ENCODE measurements at places on chromosomes 12 and 14.

DNA sequence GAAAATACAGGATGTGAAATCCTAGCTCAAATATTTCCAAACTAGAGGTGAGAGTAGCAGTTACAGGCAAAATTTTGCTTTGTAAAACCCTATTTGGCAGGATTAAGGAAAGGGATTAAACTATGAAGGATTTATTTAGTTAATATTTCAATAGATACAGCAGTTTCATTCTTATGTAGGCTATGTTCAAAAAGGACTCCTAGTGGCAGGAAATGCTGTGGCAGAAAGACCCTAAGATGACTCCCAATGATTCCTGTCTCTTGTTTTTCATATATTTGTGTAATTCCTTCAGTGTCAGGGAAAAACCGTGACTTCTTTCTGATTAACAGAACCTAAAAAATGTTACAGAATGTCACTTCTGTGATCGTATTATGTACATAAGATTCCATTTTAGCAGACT, 299.5 kb upstream of the RPL10L start:
- no peak for DNase-seq

DNA sequence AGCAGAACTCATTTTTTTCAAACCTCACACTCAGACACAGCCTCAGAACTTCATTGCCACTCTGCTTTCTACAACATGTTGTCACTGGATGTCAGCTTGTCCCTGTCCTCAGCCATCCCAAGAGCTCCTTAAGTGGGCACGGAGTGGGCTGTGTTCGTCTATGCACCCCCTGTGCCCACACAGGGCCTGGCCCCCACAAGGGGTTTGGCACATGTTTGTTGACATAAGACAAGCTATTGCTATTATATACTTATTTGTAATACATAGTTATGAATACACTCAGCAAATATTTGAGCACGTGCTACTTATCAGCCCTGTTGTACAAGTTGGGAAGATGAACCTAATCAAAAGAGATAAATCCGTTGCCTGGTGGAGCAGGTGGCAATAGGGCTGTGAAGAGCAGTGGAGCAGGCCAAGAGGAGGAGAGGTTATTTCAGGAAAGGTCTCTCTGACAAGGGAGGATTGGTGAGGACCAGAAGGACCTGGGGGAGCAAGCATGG, 4.3 kb upstream of the BDKRB1 start:
- no peak for DNase-seq

GRCh38 chr14:56797569-56798446, 12.5 kb downstream of the OTX2 start:
- no peak for DNase-seq

- no peak for DNase-seq
These were observed 2.3 kb upstream of the M6PR start for GRCh38 chr12:8951744-8952143.

Measured in NCI-H1436 treated with DMSO at 0.1 percent for 48 hours (cell line).